ENCODE measurements at places on chromosomes 2 and 18.
A peak's percentile ranks its signal among the peaks of the same experiment; 100 is the strongest.

- H3K4me3 ChIP-seq: no peak overlapping the region
- no peak for ATAC-seq
- peaks cover 6% of the 10 kb centered on the region for H3K4me1 ChIP-seq
- no peak overlapping the region for H3K27ac ChIP-seq
Measured at GRCh38 chr2:206887745-206888144, 51.6 kb upstream of the CPO start.

DNA sequence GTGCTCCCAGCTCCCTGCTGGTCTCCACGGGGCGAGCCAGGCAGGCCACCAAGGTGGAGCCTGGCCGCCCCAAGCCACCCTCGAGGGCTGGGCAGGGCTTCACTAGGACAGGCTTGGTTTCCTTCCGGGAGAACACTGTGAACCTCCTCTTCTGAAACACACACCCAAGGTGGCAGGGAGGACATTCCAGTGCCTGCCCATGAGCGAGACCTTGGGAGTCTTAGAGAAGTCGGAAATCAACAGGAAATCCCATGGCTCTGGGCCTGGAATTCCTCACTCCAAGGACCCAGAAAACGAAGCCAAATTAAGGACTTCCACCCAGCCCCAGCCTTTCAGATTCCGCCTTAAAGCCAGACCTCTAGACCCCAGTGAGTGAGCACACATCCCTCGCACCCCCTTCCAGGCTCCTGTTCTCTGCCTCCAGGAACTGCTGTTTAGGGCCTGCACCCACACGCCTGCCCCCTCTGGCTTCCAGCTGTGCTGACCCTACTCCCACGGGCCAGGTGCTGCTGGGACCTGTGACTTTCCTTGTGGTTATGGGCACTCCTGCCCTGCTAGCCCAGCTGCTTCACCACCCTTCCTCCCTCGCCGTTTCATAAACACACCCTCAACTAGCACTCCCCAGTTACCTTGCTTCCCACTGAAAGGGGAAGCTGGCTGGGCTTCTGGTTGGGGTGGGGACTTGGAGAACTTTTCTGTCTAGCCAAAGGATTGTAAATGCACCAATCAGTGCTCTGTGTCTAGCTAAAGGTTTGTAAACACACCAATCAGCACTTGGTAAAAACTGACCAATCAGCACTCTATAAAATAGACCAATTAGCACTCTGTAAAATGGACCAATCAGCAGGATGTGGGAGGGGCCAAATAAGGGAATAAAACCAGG lies 13.7 kb downstream of the GPR17 start:
- H3K4me3 ChIP-seq: no peak overlapping the region
- H3K36me3 ChIP-seq: no peaks in the 10 kb centered on the region
- ATAC-seq: peak; percentile 35
- peaks cover 18% of the 10 kb centered on the region for H3K4me1 ChIP-seq

DNA sequence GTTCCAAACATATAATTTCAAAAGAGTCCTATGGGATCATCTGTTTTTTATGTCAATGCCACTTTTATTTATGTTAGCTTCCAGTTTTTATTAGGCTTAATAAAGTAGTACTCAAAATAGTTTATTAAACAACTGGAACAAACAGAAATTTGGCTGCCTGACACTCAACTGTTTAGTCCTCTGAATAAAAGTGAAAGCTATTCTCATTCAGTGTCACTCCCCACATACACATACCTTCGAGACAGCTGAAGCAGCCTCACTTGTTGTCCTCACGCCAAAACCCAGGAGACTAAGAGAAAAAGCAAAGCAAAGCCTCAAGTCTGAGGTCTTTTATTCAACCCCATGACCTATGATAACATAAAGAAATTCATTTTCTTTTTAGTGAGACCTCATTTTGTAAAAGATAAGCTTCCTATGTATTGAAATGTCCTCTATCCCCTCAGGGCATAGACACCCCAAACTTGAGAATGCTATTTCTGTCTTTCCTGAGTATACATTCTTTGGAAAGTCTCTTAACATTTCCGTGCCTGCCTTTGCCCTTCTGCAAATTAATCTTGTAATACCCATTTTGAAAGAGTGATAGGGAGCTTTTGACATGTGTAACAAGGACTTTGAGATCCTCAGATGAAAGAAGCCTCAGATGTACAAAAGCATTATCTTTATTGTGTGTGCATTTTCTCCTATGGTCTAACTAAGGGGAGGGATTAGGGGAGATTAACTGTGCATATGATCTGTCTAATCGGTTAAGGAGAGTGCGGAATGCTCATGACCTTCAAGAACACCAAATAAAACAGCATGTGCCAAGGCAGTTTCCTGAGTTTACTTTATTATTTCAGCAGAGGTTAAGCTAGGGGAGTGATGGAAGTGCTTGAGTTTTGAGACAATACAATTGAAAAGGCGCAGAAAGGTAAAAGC lies 1523.7 kb upstream of the PIK3C3 start:
- H3K4me1 ChIP-seq: no peaks in the 10 kb centered on the region
- H3K27me3 ChIP-seq: no peaks in the 10 kb centered on the region
- H3K36me3 ChIP-seq: no peaks in the 10 kb centered on the region
- H3K4me3 ChIP-seq: no peak overlapping the region

- H3K4me3 ChIP-seq: no peak overlapping the region
- H3K27me3 ChIP-seq: no peaks in the 10 kb centered on the region
- no peaks in the 10 kb centered on the region for H3K4me1 ChIP-seq
- no peak for ATAC-seq
Measured at GRCh38 chr2:224831530-224831929, 115.4 kb upstream of the CCDC195 start.

DNA sequence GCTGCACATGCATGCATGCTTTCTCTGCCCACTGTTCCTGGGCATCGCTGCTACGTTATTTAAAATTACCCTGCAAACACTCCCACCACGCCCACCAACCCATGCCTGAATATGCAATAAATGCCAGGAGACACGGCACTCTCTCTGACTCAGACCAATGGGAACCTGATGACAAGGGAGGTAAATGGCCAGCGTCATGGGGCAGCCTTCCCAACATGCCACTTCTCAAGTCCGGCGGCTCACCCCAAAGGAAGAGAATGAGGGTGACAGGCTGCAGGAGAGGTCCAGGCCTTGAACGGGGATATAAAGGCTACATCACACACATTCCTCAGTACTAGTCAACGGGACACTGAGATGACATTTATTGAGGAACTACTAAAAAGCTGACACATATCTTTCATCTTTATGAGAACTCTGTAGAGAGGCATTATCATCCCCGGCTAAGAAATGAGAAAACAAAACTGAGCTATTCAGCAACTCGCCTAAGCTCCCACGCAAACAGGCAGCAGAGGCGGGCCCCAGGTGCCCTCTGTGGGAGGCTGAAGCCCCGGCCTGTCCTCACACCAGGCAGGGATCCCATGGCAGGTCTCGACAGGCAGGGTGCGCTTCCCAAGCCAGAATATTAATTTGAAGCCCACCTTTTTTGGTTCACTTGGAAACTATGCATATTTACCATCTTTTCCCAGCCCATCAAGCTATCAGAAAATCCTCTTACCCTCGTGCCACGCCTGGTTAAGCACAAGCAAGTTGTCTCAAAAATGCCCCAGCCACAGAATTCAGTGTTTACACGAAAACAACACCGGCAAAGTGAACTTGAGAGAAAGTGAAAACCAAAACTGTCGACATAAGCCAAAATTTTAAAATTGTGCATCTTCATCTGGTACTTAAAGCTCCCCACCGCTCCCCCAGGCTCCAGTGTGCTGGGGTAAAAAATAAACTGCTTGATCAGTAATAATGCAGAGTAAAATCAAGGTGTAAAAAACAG lies 166.3 kb downstream of the HDAC4 start:
- H3K36me3 ChIP-seq: no peaks in the 10 kb centered on the region
- no peaks in the 10 kb centered on the region for H3K27me3 ChIP-seq
- ATAC-seq: no peak
- no peak overlapping the region for H3K27ac ChIP-seq

DNA sequence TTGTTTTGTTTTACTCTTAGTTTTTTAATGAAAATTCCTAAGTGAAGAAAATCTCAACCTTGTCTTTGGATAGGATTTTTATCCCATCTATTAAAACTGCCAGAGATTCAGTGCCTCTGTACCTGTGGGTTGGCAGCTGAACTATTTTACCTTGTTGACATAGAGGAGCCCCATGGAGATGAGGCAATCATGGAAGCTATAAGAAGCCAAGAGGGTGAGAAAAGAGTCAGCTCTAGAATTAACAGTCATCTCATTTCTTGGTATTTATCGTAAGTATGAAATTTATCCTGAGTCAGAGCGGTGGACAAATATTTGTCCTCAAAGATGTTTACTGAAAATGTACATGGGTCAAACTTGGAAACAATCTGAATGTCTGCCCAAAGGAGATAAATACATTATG lies 35.8 kb upstream of the PGAP1 start:
- no peak overlapping the region for H3K4me3 ChIP-seq
- no peak for ATAC-seq
- H3K36me3 ChIP-seq: no peaks in the 10 kb centered on the region
- H3K4me1 ChIP-seq: no peaks in the 10 kb centered on the region

GRCh38 chr2:153432381-153432780 lies 46.2 kb downstream of the RPRM start:
- H3K4me1 ChIP-seq: no peaks in the 10 kb centered on the region
- H3K27ac ChIP-seq: no peak overlapping the region
- no peaks in the 10 kb centered on the region for H3K36me3 ChIP-seq
- no peak overlapping the region for H3K4me3 ChIP-seq
- ATAC-seq: no peak

DNA sequence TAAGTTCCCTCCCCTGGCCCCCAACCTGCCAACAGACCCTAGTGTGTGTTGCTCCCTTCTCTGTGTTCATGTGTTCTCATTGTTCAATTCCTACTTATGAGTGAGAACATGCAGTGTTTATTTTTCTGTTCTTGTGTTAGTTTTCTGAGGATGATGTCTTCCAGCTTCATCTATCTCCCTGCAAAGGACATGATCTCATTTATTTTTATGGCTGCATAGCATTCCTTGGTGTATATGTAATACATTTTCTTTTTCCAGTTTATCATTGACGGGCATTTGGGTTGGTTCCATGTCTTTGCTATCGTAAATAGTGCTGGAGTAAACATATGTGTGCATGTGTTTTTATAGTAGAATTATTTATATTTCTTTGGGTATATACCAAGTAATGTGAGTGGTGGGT lies 602.2 kb downstream of the DSC3 start:
- H3K27me3 ChIP-seq: no peaks in the 10 kb centered on the region
- H3K4me1 ChIP-seq: no peaks in the 10 kb centered on the region
- H3K36me3 ChIP-seq: no peaks in the 10 kb centered on the region
- no peak for ATAC-seq
- no peak overlapping the region for H3K4me3 ChIP-seq

DNA sequence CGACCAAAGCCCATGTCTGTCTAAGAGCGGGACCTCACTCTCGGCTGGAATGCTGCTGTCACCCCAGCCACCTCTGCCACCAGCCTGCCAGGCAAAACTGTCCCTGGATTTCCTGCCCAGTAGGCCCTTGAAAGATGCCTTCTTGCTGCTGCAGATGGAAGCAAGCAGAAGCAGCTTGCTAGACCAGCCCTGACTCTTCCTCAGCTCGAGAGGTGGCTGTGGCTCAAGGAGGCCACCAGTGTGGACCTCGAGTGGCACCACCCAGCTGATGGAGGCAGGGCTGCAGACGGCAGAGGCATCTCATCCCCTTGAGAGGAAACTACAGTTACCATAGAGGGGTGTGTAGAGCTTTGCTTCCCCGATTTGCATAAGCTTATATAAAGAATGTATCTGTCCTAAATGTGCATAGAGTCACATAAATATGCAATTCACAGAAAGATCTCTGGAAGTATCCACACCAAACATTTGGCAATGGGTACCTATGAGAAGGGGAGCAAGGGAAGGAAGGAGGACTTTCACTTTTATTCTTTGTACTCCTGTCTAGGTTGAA lies 20.6 kb downstream of the ADCY3 start:
- H3K4me3 ChIP-seq: no peak overlapping the region
- H3K4me1 ChIP-seq: no peaks in the 10 kb centered on the region
- H3K36me3 ChIP-seq: peaks cover 68% of the 10 kb centered on the region
- H3K27me3 ChIP-seq: no peaks in the 10 kb centered on the region
- H3K27ac ChIP-seq: peak overlapping the region; percentile 4

DNA sequence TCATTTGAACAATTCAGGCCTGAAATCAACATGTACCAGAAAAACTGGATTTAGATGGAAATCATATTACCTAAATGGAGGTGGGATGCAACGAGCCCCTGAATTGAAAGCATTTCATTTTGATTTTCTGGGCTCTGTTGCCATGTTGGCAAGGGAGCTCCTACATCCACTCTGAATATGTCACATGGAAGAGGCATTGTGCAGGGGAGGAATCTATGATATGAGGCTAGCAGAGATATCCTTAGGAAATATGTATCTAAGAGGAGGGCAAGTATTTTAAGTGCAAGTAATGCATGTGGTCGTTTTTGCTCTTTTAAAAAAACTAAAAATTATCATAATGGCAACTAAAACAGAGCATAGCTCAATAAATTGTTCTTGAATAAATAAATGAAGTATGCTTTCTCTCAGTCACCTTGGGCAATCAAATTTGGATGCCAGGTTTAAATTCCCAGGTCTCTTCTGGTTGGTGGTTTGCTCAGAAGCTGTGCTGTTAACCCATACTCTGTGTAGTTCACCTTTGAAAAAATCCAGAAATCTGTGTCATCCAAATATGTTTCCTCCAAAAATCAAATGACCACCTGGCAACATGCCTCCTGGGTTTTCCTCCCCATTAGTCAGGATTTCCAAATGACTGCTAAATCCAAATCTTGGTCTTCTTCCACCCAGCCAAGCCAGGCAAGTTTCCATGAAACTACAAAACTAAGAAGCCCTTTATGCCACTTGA lies 6.5 kb upstream of the LGALSL start:
- peaks cover under 1% of the 10 kb centered on the region for H3K36me3 ChIP-seq
- H3K4me1 ChIP-seq: peaks cover 10% of the 10 kb centered on the region
- no peak for ATAC-seq
- peaks cover 17% of the 10 kb centered on the region for H3K27me3 ChIP-seq
- no peak overlapping the region for H3K4me3 ChIP-seq

- H3K27ac ChIP-seq: no peak overlapping the region
- no peak overlapping the region for H3K4me3 ChIP-seq
- H3K4me1 ChIP-seq: no peaks in the 10 kb centered on the region
Measured at GRCh38 chr2:235679471-235679870, 185.6 kb downstream of the AGAP1 start.

DNA sequence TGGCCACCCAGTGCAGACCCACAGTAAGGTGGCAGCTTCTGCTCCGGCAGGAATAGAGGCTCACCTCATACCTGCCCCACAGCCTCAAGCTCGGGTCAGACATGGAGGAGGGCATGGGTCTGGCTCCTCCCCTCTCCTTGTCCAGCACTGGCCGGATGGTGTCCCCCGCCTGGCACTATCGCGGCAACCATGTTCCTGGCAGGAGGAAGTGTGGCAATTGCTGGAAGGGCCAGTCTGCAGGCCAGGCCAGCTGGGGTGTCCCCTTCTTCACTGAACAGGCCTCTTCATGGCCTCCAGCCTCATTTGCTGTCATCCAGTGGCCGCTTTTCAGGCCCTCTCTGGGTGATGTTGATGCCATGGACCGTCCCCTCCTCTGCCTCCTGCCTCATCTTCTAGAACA lies 41.4 kb upstream of the SMAD7 start:
- peak overlapping the region; percentile 68 for H3K27ac ChIP-seq
- H3K27me3 ChIP-seq: no peaks in the 10 kb centered on the region
- H3K4me3 ChIP-seq: no peak overlapping the region
- peaks cover 24% of the 10 kb centered on the region for H3K4me1 ChIP-seq
- ATAC-seq: no peak
- no peaks in the 10 kb centered on the region for H3K36me3 ChIP-seq
